CD8-positive, alpha-beta memory T cell (primary cell): ENCODE measurements at places on chromosomes 11 and 22.

DNA sequence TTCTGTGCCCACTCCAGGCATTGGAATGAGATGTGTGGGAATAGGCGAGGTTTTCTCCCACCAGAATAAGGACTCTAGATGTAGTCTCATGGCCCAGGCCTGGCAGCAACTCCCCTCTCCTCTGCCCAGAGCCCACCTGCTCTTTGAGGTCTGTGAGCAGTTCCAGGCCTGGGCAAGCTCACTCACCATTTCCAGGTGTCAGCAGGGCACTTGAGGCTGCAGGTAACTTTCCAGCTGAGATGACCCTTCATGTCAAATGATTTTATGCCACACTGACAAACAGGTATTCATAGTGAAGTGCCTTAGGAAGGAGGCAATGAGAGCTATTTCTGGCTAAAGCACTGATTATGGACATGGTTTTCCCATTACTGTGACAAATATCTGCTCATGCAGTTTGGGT is 123.3 kb upstream of the CCDC90B start:
- no peak for DNase-seq

- no peak for DNase-seq
These were observed 533.9 kb upstream of the CCDC90B start for GRCh38 chr11:83819931-83820549.

DNA sequence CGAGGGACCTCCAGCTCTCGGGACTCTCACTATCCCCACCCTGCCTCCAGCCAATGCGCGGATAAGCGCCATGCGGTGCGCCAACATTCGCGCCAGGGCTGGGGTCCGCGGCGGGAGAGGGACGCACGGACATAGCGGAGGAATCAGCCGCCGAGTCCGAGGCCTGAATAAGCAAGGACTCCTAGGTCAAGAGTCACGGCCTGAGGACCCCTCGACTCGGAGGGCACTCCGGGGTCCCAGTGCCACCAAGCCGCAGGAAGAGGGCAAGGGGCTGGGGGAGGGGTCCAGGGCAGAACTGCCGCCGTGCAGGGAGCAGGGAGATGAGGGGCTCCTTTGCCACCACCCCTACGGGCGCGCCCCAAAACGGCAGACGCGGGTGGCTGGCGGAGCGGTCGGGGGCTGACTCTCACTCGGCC is 552 bp downstream of the DSCAML1 start:
- DNase-seq, result no peak

- no peak for DNase-seq
These were observed 84.8 kb downstream of the TP53I11 start for GRCh38 chr11:44865866-44866272.

DNA sequence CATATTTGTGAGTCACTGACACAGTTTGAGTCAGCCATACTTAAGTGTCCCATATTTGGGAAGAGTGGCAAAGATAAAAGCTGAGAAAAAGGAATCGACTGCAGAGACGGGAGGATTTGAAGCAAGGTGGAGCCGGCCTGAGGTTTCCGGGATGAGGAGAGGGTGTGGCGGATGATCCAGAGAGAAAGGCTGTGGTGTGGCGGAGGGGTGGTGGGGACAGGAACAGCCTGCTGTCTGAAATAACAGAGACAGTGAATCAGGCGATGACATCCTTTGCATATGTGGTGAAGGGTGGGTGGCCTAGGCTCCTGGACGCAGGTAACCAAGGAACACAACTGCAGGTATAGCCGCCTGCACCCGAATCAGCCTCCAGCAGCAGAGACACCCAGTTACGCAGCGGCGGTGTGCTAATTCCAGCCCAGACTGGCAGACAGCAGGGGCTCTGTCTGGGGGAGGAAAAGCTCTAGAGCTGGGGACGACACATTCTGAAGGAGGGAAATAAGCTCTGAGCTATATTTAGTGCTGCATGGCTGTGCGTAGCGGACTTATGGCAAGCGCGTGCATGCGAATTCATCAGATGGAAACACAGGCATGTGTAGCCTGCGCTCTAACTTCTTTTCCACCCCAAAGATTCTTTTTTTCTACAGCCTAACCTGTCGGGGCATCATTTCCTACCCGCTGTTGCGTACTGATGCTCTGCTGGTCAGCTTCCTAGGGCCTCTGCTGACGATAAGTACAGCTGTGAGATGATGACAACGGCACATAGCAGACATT is 62.7 kb upstream of the BARX2 start:
- DNase-seq, result no peak

- DNase-seq, result no peak
These were observed 39.7 kb downstream of the ME3 start for GRCh38 chr11:86632499-86633269.

DNA sequence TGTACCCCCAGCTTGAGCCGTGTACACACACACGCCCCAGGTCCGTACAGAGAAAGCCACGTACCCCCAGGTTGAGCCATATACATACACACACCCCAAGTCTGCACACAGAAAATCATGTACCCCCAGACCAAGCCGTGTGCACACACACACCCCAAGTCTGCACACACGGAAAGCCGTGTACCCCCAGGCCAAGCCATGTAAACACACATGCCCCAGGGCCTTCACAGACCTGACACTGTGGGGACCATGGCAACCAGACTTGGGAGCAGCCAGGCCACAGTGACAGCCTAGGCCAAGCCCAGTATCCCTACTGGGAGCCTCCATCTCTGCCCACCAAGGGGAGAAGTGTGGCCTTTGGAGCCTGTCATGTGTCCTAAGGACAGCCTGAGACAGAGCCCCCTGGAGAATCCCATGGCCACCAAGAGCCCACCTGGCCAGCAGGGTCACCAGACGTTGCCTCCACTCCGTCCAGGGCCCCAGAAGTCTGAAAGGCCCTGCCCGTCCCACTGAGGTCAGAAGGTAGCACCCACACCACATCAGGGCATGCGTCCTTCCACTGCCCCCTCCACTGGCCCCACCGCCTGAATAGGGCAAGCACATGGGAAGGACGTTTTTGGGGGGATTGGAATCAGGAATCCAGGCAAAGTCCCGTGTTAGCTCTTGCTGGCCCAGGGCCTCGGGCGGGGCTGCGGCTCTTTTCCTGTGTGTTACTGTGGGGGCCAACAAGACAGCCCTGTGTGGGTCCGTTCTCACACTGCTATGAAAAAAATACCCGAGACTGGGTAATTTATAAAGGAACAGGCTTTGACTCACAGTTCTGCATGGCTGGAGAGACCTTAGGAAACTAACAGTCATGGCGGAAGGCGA is 636.7 kb downstream of the TBC1D22A start:
- no peak for DNase-seq

GRCh38 chr22:45553351-45554039 is 50.8 kb downstream of the FBLN1 start:
- DNase-seq, result peak; percentile 30

DNA sequence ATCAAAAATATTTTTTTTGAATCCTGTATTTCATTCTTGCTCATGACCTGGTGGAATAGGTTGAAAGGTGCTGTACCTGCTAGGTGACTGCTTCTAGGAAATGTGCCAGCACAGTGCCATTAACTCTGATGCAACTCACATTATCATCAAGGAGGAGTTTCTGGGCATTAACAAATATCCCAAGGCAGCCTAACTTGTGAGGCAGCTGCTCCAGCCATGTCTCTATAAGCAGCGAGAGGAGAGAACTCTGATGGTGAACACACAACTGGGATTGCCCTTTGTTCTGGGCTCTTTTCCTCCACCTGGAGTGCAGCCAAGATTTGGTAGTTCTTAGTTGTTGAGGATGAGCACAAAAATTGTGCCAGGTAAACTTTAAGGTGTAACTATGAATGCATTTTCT is 25.6 kb downstream of the HEPHL1 start:
- DNase-seq, result no peak

DNA sequence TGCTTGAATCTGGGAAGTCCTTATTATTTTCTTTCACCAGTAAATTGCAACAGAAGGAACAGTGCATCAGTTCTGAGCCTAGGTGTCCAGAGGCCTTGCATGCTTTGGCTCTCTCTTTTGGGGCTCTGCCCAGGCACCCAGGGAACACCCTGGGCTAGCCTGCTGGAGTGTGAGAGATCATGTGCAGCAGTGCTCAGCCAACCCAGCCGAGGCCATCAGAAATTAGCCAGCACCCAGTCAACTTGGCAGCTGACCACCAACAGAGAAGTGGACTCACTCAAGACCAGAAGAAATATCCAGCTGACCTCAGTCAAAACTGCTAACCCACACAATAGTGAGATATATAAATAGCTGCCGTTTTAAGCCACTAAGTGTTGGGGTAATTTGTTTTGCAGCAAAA is 11.2 kb upstream of the P4HA3 start:
- no peak for DNase-seq

- DNase-seq, result no peak
These were observed 9.5 kb downstream of the SLC6A5 start for GRCh38 chr11:20608934-20609333.

- no peak for DNase-seq
These were observed 84.6 kb upstream of the GUCY1A2 start for GRCh38 chr11:107102692-107103477.

- no peak for DNase-seq
These were observed 25.5 kb downstream of the DKK3 start for GRCh38 chr11:11982975-11983374.

DNA sequence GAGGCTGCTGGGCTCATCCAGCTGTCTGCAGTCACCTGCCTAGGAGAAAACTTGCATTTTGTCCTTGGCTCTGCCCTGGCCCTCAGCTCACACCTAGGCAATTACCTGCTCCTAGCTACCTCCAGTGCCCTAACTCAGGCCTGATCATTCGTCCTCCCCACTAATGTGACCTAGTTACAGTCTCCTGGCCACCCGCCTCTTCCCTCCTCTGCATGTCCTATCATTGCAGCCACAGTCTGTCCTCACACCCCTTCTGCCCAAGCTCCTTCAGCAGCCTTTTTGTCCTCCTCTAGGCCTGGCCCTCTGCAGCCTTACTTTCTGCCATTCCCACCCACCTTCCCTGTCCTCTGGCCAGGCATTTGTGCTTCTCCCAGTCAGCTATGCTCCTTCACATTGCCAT is 17.7 kb upstream of the CCDC134 start:
- DNase-seq, result no peak

GRCh38 chr11:125451400-125452124 is 44.5 kb downstream of the FEZ1 start:
- no peak for DNase-seq

GRCh38 chr11:45399166-45399565 is 113.0 kb upstream of the SYT13 start:
- DNase-seq, result no peak

GRCh38 chr11:100578831-100579311 is 108.2 kb upstream of the ARHGAP42 start:
- no peak for DNase-seq

DNA sequence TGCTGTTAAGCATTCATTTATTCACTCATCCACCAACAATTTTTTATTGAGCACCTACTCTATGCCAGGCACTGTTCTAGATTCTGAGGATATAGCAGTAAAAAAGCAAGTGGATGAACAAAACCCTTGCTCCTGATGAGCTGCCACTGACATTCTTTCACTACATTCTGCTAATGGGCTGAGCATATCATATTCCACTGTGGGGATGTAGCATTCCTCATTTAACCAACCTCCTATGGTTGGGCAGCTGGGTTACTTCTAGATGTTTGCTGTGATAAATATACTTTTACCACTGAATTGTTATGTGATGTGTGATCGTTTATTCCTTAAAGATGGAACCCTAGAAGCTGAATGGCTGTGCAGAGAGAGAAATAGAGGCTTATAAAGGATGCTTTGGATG is 176.9 kb downstream of the MN1 start:
- DNase-seq, result no peak

DNA sequence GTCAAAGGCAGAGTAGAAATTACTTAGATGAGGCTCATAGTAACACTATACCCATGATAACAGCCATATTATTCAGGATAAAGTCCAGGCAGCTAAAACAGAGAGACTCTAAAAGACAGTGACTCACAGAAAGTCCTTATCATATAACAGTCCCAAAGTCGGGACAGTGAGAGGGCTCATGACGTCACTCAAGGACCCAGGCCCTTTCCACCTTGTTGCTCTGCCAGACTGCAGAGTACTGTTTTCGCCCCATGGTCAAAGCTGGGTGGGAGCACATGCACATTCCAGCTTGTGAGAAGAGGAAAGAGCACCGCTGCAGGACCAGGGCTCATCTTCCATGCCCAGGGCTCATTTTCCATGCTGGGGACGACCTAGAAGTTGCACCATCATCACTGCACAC is 29.4 kb upstream of the NUP50 start:
- DNase-seq, result no peak

DNA sequence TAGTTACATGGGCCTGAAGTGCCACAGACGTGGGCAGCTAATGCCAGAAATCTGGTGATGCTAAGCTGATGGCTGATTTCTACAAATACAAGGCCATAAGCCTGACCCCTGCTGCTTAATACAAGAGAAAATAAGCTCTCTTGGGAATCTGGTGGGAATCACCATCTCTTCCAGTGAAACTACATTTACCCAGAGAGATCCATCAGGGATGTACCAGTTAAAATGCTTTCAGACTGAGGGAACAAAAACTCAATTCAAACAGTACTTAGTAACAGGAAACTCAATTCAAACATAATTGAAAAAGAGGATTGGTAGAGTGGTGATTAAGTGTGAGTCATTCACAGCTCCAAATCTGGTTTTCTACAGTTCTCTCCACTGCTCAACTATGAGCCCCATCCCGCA is 1.7 kb upstream of the CAVIN3 start:
- no peak for DNase-seq

DNA sequence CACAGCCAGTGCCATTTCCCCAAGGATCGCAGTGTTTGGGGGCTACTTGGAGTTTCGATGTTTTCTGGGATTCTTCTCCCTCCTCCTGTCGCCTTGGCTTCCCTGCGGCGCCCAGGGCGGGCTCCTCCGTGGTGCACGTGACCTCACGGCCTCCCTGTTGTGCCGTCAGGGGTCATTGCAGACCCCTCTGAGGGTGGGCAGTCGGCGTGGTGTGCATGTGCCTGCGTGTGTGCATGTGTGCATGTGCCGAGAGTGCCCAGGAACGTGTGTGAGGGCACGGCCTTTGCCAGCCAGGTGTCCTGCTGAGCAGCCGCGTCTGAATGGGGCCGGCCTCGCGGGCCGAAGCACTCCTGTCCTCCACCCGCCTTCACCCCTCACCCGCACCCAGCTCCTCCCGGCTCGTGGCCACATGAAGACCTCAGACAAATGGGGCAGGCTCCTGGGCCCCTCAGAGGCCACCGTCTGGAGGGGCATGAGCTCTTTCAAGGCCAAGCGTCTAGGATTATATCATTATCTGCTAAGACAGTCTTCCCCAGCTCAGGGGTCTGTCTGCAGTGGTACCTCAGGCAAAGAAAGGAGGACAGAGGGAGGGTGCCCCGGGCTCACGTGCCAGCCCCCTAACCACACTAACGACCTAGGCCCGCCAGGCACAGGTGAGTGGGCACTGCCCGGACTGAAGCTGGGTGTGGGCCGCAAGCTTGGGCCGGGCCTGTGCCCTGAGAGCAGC is 9.4 kb upstream of the MRPL23 start:
- peak; percentile 39 for DNase-seq

- no peak for DNase-seq
These were observed 1247.8 kb downstream of the BRD1 start for GRCh38 chr22:48579928-48580309.

- no peak for DNase-seq
These were observed 12.1 kb downstream of the CACNG2 start for GRCh38 chr22:36691488-36691887.

DNA sequence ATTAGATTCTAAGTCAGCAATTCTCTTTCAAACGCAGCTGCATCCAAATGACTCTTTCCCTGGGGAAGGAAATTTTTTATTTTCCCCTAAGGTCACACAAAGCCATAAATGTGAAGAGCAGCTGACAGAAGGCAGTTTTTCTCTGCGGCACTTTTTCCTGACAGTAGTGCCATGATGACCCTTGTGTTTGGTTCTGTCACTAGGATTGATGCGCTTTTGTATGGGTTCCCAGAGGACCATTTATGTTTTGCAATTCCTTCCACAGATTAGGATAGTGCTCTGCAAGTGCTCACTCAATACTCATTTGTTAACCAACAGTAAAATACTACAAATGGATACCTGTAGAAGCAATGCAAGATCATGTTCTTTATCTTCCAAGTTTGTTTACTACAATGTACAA is 359.6 kb upstream of the CTSC start:
- no peak for DNase-seq
